ENCODE measurements at places on chromosomes 16 and 17.

GRCh38 chr17:8706431-8706830 is 38.2 kb downstream of the CCDC42 start:
- no peak for DNase-seq

- no peak for DNase-seq
Observed at GRCh38 chr17:63516910-63517824, 6.0 kb upstream of the KCNH6 start.

DNA sequence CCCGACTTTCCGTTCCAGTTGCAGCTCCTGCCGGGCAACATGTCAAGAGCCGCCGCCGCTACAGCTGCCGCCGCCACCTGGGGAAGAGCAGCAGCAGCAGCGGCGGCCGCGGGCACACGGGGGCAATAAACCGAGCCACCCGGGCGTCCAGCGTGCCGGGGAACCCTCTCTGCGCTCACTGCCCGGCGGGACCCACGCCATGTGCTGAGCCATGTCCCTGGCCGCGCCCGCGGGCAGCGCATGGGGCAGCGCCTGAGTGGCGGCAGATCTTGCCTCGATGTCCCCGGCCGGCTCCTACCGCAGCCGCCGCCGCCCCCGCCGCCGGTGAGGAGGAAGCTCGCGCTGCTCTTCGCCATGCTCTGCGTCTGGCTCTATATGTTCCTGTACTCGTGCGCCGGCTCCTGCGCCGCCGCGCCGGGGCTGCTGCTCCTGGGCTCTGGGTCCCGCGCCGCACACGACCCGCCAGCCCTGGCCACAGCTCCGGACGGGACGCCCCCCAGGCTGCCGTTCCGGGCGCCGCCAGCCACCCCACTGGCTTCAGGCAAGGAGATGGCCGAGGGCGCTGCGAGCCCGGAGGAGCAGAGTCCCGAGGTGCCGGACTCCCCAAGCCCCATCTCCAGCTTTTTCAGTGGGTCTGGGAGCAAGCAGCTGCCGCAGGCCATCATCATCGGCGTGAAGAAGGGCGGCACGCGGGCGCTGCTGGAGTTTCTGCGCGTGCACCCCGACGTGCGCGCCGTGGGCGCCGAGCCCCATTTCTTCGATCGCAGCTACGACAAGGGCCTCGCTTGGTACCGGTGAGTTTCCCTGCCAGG is 604 bp downstream of the HS3ST3B1 start:
- DNase-seq = no peak

- no peak for DNase-seq
Observed at GRCh38 chr17:66850692-66851091, 15.8 kb downstream of the CACNG5 start.

GRCh38 chr16:49344401-49344800 is 29.2 kb upstream of the C16orf78 start:
- DNase-seq = no peak

DNA sequence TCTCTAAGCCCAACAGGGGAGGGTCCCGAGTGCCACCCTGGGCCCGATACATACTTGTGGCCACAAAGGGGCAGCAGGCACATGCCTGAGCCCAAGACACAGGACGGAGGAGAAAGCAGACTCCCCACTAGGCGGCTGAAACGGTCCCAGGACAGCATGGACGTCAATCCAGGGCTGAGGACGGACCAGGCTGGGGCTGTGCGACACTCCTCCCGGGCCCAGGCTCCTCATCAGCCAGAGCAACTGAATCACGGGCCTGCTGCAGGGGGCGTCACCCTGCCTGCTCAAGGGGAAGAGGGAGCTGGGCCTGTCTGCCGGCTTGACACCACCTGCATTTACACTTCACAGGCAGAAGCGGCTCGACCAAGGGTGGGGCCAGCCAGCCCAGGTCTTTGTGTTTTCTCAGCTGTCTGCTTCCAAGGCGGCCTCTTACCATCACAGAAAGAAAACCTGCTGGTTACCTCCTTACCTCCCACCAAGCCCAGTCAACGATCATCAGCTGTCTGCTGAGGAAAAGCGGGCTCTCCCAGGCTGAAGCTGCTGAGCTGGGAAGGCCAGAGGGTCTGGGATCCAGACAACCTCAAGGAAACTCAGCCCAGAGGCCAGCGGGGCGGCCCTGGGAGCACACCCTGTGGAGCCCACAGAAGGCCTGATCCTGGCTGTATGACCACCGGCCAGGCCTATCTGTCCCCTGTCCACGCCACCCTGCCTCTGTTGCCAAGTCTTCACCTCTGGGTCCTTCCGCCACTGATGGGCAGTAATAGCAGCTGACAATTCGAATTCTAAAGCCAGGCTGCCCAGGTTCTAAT is 26.4 kb downstream of the KIFC3 start:
- DNase-seq = no peak

DNA sequence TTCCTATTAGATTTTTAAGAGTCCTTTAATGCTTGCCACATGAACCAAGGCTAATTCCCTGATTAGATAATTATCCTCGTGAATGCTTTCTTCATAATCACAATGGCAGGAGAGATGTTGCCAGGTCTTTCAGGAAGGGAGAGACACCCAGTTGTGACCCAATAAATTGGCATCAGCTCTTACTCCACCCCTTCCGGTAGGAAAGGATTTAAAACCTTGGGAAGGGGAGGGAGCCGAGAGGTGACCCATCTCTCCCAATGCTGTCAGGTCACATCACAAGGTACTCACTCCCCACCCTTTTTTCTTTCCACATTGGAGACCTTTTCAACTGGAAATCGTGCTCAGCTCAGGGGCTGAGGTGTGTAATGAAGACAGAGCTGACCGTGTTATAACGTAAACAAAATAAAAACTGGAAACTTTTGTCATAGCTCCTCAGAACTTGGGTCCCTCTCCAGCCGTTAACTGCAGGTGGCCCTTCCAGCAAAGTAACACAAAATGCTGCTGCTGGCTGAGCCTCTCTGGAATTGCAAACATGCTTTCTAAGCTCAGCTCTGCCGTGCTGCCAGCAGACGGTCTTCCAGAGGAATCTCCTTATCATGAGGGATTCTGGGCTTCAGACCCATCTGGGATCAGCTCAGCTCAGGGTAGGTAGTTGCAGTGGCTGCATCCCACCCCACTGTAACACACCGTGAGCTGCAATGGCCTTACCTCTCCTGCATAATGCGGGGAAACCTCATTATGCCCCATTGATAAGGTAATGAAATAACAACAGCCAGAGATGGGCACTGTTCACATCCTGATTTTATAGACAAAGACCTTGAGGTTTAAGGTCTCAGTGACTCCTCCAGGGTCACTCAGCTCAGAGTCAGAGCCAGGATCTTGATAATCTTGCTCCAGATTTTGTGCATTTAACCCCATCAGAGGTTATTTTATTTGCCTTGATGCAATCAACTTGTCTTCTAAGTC is 15.6 kb downstream of the TMEM100 start:
- no peak for DNase-seq
